ENCODE measurements at places on chromosomes 6 and 20. TPM values are rescaled to one million over a fixed set of nuclear protein-coding genes. Genes with fewer than 3 reads are reported as not detected.
A peak's percentile ranks its signal among the peaks of the same experiment; 100 is the strongest.

GRCh38 chr20:49486064-49486463, 3.6 kb upstream of the KCNB1 start:
- no peak for DNase-seq

MARCKS gene
- total RNA-seq, result 174 TPM

KLHDC3 gene
- 44.1 TPM for total RNA-seq

DNA sequence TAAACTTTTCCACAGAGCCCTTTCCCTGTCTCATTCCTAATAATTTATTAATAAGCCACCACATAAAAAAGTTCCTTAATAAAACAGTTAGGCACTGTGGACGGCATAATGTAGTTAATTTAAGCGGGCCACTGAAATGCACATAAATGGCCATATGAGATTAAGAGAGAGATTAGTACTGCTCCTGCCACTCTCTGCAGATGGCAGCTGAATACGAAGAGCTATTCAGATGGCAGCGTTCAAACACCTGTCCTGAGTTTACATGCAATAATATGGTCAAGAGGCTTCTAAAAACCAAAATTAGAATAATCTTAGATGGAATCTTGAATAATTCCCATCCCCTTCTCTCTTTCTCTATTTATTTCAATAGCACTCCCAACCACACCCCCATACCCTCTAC, 461.8 kb downstream of the PKHD1 start:
- no peak for DNase-seq

GRCh38 chr6:155080881-155081845, 86.0 kb downstream of the TIAM2 start:
- no peak for DNase-seq

LINC00237 gene
- total RNA-seq, result not detected

DNA sequence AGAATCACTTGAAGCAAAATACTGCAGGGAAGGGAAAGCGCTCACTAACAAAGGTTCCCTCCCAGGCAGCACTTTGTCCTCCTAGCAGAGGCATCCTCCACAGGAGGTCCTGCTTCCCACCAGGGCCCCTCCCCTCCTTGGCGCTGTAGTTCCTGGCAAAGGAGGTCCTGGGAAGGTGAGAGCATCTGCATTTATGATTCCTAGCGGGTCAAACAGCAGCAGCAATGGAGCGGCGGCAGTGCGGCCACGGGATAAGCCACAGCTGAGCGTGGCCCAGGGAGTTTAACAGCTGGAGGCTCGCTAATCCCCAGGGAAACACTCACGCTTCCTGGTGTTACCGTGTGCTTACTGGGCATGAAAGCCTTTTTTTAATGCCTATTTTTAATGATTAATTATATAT, 185.8 kb downstream of the TTLL2 start:
- DNase-seq, result no peak

BMP7 gene
- total RNA-seq, result not detected

DNA sequence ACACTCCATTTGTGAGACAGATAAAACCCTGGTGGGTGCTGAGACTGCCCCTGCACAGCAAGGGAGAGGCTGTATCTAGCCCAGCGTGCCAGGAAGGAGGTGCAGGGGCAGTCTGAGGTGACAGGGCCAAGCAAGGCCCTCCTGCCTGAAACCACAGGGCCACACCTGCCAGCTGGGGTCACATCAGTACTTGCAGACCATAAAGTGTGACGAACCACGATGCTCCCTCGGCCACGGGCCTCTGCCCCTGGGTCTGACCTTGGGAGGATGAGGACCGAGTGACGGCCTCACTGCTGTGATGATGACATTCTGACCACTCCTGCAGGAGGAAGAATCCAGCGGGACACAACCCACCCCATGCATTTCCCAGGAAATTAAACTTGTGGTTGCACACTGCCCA, 75.1 kb downstream of the NINL start:
- DNase-seq, result no peak

DNA sequence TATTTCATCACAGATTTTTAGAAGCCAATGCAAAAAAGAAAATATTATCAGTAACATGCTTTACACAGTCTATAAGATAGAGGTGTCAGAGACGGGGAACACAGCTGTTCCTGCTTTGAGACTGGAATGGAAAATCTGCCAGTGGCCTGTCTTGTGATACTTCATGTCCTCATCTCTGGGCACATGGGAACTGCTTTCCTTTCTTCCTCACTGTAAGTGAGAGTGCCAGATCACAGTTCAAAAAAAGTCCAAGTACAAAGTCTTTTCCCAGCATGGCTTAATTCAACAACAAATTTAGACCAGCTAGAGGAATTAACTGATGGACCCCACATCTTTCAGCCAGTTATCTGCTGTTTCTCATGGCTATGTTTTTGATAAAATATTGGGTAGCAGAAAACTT, 490.4 kb downstream of the CDKAL1 start:
- no peak for DNase-seq

- DNase-seq, result no peak
Observed at GRCh38 chr6:143125455-143125854, 64.8 kb downstream of the AIG1 start.

HSPA12B gene
- total RNA-seq, result not detected

DNA sequence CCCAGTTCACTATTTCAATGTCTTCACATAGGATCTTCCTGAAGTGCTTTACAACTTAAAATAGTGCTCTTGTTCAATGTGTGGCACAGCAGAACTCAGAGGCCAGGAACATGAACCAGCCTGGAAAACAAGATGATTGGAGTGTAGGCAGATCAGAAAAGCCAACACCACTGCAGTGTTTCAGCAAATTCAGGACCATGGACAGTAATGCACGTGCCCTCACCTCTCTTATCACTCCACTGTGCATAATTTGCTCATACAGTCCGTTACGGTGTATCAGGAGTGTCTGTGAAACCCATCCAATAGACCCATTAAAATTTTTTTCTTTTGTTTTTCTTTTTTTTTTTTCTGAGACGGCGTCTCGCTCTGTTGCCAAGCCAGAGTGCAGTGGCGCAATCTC, 27.6 kb upstream of the HACE1 start:
- DNase-seq, result no peak

TREM1 gene
- not detected for total RNA-seq

ADTRP gene
- total RNA-seq, result 0.48 TPM

SLC22A7 gene
- not detected for total RNA-seq

- DNase-seq, result no peak
Observed at GRCh38 chr20:10963717-10964266, 290.0 kb upstream of the JAG1 start.

GRCh38 chr20:6689339-6689973, 78.0 kb upstream of the BMP2 start:
- no peak for DNase-seq

HLA-DQA1 gene
- total RNA-seq, result not detected

- DNase-seq, result no peak
Observed at GRCh38 chr20:46362921-46363867, 43.2 kb downstream of the ELMO2 start.

GRCh38 chr6:13813621-13814175, 659 bp downstream of the MCUR1 start:
- peak; percentile 36 for DNase-seq

CYP39A1 gene
- total RNA-seq, result not detected

CRISP2 gene
- not detected for total RNA-seq

All from HFFc6 (cell line).